Common myeloid progenitor, CD34-positive (primary cell): ENCODE measurements at places on chromosomes 16 and 17.

- DNase-seq: peak; percentile 82
Observed at GRCh38 chr17:41785091-41785858, 1.2 kb downstream of the JUP start.

DNA sequence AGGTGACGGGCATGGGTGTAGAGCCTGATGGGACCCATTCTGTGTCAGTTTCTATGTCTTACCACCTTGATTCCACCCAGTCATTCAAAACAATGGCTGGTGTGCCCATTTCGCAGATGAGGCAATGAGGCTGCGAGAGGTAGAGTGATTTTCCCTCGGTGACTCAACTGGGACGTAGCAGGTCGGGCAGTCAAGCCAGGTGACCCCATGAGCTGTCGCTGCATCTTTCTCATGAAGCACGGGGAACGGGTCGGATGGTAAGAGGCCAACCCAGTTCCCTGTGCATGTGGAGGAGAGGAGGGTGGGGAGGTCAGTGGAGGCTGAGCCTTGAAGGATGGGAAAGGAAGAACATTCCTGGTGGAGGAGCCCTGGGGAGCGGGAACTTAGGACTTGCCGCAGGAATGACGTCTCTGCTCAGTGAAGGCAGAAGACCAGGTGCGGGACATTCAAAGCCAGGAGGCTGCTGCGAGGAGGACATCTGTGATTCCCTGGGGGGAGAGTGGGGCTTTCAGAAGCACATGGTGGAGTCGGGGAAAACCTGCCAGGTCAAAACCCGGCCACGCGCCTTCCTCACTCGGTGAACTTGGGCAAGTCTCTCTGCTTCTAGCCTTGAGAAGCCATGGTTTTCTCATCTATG lies 1.1 kb downstream of the IL21R start:
- DNase-seq: no peak

- DNase-seq: no peak
Observed at GRCh38 chr17:4154201-4154600, 11.2 kb downstream of the CYB5D2 start.

- DNase-seq: no peak
Observed at GRCh38 chr16:30335598-30336474, 19.3 kb downstream of the CD2BP2 start.

- peak; percentile 55 for DNase-seq
Observed at GRCh38 chr17:64183815-64184214, 53.9 kb upstream of the ERN1 start.

DNA sequence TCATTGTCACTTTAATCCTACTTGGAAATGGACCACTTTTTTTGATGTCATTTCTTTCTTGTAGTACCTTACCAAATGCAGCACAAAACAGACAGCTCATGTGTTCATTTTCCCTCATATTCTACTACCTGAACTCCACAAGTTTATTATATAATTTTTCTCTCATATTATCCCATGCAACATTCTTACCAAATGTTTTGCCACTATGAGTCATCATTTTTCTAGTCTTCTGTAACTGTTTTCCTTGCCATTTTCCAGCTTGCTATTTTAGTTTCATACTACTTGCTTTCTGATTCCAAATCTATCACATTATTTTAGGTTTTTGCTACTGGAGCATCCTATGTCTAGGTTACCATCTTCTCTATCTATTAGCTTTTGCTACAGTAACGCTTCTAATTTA lies 332.7 kb downstream of the ZFHX3 start:
- DNase-seq: no peak

DNA sequence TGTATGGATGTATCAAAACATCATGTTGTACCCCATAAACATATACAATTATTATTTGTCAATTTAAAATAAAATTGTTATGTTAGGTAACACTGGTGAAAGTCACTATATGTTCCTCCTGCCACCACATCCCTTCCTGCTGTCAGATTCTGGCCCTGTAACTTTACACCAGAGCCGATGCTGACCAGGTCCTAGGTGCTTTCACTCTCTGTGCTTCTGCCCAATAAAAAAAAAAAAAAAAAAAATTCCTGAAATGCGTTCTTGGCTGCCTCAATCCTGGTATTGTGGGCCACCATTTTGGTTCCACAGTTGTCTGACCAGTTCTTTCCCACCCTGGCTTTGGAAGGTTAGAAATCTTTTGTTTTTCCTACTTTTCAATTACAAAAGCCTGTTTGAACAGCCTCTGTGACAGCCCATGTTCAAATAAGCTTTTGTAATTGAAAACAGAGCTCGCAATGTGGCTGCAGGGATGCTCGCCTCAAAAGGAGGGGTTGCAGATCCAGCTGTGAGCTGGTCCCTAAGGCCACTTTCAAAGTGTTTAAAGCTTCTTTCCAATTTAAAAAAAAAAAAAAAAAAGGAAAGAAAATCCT lies 831.0 kb upstream of the EEF2KMT start:
- DNase-seq: no peak

GRCh38 chr17:69540356-69540755 lies 125.9 kb downstream of the MAP2K6 start:
- no peak for DNase-seq

- DNase-seq: no peak
Observed at GRCh38 chr16:27444015-27444414, 42.0 kb downstream of the IL21R start.

- no peak for DNase-seq
Observed at GRCh38 chr16:3520413-3520812, 19.6 kb downstream of the CLUAP1 start.

GRCh38 chr16:85570735-85571562 lies 42.2 kb upstream of the GSE1 start:
- DNase-seq: peak; percentile 97

- peak; percentile 80 for DNase-seq
Observed at GRCh38 chr16:58127033-58127556, 2.1 kb downstream of the CFAP20 start.

- DNase-seq: no peak
Observed at GRCh38 chr16:4315186-4316107, at the start of gene GLIS2. GLIS2 (plus strand) TSS chr16:4316067; CDS start chr16:4332281, 16,214 bp downstream.

DNA sequence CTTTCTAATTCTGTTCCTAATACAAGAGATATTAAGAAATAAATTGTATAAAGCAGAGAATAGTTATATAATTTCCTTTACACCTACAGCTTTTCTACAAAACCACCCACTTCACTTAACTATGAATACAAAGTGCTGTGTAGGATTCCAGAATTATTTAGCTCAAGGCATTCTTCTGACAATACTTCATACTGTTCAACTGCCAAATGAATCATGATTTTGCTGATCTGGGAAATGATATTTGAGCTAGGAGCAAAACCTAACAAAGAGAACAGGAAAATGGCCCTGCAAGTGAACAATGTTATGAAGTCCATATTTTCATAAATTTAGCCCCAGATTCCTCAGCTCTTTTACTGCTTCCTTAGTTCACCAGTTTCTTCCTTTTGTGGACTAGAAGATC lies 12.9 kb downstream of the BBS2 start:
- no peak for DNase-seq

DNA sequence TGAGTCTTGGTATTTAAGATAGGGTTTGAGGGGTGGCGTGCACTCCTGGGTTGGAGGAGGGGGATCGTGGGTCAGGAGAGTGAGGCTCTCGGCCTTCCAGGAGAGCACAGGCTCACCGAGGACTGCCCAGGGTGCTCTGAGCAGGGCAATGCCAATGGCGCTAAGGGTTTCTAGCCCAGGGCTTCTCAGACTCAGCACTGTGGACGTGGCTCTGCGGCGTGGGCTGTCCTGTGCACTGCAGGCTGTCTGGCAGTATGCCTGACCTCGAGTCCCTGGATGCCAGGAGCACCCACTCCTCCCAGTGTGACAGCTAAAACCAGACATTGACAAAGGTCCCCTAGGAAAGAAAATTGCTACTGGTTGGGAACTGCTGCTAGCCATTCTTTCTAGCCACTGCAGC lies 37.2 kb upstream of the ENDOV start:
- no peak for DNase-seq

DNA sequence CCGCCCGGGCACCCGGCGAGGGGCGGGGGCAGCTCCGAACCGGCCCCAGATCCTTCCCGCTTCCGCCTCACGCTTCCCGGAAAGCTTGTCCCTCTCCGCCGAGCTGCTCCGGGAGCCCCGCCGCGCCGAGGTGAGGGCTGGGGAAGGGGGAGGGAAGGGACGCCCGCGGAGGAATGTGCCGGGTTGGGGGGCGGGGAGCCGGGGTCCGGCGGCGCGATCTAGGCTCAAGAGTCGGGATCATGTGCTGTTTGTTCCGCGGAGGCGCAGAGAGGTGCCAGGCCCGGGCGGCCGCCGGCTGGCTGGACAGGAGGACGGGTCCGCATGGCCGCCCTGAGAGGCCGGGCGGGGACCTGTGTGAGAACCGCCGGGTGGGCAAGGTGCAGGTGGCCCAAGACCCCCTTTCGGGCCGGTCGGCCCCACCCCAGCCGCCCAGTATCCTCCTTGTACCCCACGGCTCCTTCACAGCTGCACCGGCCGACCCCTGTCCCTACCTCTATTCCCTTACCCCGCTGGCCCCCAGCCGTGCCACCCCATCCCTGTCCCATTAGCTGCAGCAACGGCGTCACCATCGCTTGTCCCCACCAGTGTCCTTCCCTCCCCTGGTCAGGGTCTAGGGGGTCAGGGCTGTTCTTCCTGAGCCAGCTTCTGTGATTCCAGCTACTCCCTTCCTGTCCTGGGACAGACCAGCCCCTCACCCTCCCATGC lies 429 bp downstream of the KIF1C start:
- DNase-seq: peak; percentile 33

DNA sequence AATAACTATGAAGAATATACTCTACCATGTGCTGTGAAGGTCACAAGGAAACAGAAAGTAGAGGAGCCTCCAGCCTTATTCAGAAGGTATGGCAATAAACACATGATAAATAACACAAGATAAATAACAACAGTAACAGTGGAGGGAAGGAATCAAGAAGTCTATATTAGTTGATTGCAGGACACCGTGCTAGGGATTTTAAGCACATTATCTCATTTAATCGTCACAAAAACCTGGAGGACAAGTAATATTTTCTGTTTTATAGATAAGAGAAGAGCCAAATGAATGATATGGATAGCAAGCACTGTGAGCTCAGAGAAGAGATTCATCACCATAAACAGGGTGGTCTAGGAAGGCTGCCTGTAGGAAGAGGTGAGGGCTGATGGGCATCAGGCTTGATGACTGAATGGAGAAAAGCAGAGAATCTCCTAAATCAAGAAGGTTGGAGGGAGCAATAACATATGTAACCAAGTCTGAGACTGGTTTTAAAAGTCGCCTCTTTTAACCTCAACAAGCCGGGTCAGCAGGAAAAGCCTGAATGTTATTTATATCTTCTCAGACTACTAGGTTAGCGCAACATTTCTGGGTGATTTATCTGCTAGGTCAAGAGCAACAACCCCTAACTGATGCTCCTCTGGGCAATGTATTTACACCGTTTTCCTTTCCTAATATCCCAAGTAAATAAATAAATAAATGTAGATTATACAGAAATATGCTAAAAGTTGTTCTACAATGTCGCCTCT lies 8.3 kb downstream of the TOM1L2 start:
- no peak for DNase-seq

DNA sequence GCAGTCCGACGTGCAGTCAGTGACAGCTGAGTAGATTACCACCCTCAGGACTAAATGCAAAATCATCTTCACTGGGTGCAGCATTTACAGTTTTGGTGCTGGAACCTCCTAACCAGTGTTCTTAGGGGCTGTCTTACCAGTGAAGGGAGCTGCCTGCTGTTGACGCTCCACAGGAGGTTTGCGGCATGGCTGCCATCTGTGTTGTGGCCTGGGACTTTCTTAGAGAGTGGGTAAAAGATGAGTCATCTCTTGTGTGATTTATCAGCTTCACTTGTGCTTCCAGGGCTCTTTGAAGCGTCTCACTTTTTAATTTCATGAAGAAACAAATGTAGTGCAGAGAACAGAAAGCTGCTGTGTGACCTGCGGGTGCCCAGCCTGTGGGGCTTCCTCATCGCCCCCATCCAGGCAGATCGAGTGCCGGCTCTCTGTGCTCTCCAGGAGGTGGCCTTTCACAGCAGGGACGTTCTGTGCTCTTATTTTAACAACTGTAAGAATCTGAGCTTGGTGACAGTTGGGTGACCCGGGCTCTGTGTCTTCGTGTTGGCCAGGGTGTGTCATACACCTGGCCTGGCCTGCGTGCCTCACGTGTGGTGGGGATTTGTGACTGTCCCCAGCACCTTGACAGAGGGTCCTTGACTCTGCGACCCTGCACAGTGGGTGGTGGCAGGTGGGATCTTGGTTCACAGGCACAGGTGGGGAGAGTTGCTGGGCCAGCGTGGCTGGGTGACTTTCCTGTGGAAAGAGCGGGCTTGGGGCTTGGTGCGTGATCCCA lies 24.3 kb upstream of the ZNF750 start:
- peak; percentile 96 for DNase-seq

- no peak for DNase-seq
Observed at GRCh38 chr16:57930533-57930932, 40.4 kb downstream of the CNGB1 start.

GRCh38 chr16:31063843-31064611 lies 10.0 kb downstream of the ZNF668 start:
- DNase-seq: peak; percentile 22

DNA sequence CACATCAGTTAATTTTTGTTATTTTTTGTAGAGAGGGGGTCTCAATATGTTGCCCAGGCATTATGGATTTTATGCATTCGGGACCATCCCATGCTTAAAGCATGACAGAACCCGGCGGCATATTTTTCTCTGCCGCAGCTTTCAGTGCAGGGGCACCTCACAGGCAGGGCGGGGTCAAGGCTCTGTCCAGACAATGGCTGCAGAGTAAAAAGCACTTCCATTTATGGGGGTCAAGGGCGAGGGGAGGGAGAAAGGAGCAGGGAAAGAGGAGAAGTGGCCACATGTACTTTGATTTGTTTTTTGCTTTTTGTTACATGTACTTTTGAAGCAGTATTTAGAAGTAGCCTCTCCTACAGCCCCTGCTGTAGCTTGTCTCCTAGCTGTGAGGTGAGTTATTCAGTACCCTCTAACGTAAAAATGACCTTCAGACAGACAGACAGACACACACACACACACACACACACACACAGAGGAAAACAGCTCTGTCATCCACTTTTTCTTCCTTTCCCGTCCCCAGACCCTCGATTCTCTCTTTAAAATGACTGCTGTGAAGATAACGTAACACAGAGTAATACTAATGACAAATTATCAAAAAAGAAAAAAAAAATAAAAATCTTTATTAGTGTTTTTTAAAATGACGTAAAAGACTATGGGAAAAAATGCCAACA lies 856 bp upstream of the SCPEP1 start:
- peak; percentile 53 for DNase-seq

DNA sequence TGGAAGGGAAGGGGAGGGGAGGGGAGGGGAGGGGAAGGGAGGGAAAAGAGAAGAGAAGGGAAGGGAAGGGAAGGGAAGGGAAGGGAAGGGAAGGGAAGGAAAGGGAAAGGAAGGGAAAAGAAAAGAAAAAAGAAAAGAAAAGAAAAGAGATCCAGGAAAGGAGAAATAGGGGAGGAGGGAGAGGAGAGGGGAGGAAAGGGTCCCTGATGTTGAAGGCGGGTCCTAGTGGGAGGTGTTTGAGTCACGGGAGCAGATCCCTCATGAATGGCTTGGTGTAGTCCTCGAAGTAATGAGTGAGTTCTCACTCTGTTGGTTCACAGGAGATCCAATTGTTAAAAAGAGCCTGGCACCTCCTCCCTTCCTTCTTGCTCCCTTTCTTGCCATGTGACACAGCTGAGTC lies 6.9 kb upstream of the USP31 start:
- DNase-seq: no peak

- DNase-seq: no peak
Observed at GRCh38 chr16:85757341-85757822, 6.5 kb upstream of the C16orf74 start.
